ENCODE measurements at places on chromosomes 13 and 19.

DNA sequence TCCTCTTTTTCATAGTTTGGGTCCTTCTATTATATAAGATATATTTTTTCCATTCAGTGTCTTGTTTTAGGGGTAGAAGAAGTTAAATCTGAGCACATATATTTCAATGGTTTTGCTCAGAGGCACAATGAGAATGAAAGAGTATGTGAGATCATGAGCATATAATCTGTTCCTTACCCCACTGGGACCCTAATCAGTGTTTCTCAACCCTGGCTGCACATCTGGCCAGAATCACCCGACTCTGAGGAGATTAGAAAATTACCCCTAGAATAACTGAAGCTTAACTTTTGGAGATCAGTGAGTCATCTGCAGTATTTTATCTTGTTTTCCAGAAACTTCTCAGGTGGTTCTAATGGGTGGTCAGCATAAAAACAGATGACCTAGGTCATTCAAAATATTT is 782 bp downstream of the CYSLTR2 start:
- DNase-seq = no peak

DNA sequence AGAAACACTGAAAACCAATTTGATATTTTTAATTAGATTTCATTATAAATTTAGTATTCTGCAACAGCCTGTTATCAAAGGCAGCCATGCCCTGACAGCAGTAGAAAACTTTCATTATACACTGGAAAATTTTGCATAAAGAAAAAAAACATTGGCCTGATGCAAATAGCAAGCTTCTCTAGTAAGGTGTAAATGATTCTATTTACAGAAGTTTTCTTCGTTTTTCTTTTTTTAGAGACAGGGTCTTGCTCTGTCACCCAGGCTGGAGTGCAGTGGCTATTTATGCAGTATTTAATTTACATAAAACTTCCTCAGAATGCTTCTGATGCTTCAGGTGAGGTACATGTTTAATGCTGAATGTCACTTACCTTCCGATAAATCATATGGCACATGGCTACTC is 67.0 kb downstream of the ABCC4 start:
- no peak for DNase-seq

GRCh38 chr19:6723738-6724137 is 3.3 kb upstream of the C3 start:
- no peak for DNase-seq

GRCh38 chr13:20803180-20803965 is 29.6 kb upstream of the EEF1AKMT1 start:
- no peak for DNase-seq

- DNase-seq = no peak
Measured at GRCh38 chr13:23081901-23082300, 98.9 kb upstream of the SGCG start.

- no peak for DNase-seq
Measured at GRCh38 chr19:35430409-35431144, 17.5 kb upstream of the FFAR2 start.

- DNase-seq = no peak
Measured at GRCh38 chr13:108680011-108680410, 50.6 kb downstream of the MYO16 start.

GRCh38 chr19:15453091-15453578 is 3.4 kb upstream of the WIZ start:
- no peak for DNase-seq

- DNase-seq = no peak
Measured at GRCh38 chr19:13684021-13684420, 80.3 kb upstream of the MRI1 start.

- no peak for DNase-seq
Measured at GRCh38 chr13:37490176-37490779, 108.3 kb downstream of the POSTN start.

DNA sequence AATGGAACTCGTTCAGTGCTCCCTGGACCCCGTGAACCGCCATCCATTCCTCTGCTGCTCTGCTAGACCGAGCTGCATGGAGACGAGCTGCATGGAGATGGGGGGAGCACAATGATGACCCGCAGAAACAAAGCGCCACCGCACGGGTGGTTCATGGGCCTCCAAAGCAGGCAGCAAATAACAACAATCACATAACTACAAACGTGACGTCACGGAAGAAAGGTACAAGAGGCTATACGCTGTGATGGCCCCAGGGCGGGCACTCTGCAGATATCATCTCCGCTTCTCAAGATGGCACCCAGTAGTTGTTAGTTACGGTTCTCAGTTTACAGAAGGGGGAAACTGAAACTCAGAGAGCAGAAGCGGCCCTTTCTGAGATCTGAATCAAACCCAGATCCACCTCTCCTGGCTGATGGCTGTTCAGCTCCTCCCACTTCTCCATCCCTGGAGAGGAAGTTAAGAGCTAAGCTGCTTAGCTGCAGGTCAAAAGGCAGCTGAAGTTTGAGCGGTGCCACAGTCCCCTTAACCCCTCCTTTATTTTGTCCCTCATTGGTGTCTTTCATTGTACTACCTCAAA is 1.7 kb downstream of the ATP13A1 start:
- no peak for DNase-seq

GRCh38 chr13:44063881-44064280 is 184.2 kb downstream of the LACC1 start:
- no peak for DNase-seq

Measured in H54 (cell line).